ENCODE measurements at places on chromosomes 7 and 10.

- DNase-seq: no peak
These were observed 43.5 kb downstream of the ZMYND11 start for GRCh38 chr10:178723-179122.

- no peak for DNase-seq
These were observed 181.5 kb downstream of the EXOC4 start for GRCh38 chr7:133434246-133434865.

GRCh38 chr10:6186894-6187256 is 15.9 kb upstream of the PFKFB3 start:
- no peak for DNase-seq

DNA sequence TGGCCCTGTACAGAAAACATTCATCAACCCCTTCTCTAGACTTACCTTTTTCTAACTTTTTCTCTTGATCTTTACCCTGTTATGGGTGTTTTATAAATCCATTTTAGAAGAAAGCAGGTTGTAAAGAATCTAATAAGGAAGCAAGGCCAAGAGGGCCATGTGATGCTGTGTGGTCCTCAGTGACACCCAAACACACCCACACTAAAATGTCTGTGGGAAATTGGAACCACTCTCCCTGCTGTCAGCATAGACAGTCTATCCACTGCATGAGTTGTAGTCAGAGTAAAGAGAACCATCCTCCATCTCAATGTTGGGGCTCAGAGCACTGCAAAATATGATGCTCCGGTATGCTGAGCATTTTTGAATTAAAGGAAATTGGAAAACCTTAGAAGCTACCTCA is 235.5 kb downstream of the SKIDA1 start:
- no peak for DNase-seq

DNA sequence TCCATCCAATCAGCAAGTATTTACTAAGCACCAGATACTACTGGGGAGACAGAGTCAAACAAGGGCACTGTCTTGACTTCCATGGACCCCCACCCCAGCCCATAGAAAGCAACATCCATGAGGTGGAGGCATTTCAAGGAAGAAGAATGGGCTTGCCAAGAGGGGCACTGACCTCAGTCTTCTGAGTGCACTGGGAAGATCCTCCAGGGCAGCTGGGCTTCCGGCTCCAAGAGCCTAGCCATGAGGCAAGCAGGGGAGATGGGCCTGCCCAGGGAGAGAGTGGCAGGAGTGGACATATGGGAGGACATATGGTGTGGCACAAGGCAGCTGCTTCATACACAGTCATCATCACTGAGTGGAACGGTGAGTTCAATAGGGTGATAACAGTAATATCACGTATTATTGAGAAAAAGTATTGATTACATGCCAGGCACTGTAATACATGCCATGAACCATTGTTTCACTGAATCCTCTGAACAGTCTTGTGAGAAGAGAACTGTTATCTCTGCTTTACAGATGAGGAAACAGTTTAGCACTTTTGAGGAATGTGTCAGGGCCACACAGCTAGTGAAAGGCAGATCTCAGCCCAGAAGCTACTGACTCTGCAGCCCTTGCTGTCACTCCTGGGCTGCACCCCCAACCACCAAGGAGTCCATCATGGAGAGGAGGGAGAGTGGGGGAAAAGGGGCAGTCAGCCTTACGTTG is 331.7 kb upstream of the ZMIZ1 start:
- no peak for DNase-seq

DNA sequence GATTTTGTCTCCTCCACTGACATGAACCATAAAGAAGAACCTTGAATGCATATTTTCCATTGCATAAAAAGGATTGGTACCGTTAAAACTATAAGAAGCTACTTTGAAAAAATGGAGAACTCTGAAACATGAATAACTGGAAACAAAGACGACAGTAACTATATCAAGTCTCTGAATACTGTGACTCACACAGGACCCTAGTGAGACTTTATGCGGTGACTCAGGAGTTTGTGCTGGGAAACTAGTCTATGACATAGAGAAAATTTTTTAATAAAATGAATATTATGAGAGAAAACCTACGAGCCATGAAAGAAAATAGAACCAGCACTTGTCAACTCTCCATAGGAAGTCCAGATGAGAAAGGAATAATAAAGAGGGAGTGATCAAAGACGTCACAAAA is 339.9 kb upstream of the ADARB2 start:
- DNase-seq: no peak

GRCh38 chr7:70586822-70587221 is 545.1 kb upstream of the GALNT17 start:
- no peak for DNase-seq

GRCh38 chr10:100831742-100832141 is 81.0 kb upstream of the SLF2 start:
- DNase-seq: no peak

DNA sequence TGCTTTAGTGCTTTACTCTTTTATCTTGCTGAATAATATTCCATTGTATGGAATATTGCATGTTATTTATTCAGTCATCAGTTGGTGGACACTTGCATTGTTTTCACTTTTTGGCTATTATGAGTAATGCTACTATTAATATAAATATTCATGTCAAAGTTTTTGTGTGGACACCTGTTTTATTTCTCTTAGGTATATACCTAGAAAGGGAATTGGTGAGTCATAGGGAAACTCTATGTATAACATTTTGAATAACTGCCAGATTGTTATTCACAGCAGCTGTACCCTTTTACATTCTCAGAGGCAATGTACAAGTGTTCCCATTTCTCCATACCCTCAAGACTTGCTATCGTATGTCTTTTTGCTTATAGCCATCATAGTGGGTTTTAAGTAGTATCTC is 268.7 kb downstream of the SEMA3A start:
- no peak for DNase-seq

GRCh38 chr10:117413928-117414618 is 38.8 kb upstream of the PDZD8 start:
- DNase-seq: no peak

GRCh38 chr10:79941585-79942210 is 7.2 kb downstream of the SFTPD start:
- DNase-seq: no peak

DNA sequence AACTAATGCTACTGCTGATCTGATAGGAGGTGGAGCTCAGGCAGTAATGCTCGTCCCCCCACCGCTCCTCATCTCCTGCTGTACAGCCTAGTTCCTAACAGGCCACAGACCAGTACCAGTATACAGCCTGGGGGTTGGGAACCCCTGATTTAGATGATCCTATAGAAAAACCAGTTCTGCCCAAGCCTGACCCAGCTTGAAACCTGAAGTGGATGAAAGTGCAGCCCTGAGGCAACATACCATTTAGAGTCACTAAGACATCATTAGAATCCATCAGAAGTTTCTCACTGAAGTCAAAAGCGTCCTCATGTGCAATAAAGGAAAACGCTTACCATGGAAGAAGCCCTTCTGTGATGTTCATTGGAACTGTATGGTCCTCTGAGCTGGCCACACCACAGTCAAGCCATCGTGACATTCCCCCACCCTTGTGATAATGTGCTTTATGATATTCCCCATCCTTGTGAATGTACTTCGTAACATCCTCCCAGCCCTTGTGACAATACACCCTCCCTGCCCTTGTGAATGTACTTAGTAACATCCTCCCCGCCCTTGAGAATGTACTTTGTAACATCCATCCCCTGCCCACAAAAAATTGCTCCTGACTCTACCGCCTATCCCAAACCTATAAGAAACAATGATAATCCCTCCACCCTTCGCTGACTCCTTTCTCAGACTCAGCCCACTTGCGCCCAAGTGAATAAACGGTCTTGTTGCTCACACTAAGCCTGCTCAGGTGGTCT is 65.9 kb upstream of the HECTD2 start:
- no peak for DNase-seq

- DNase-seq: no peak
These were observed 19.3 kb downstream of the PAPOLB start for GRCh38 chr7:4842319-4843064.

GRCh38 chr7:39075210-39075609 is 97.5 kb downstream of the POU6F2 start:
- DNase-seq: no peak

DNA sequence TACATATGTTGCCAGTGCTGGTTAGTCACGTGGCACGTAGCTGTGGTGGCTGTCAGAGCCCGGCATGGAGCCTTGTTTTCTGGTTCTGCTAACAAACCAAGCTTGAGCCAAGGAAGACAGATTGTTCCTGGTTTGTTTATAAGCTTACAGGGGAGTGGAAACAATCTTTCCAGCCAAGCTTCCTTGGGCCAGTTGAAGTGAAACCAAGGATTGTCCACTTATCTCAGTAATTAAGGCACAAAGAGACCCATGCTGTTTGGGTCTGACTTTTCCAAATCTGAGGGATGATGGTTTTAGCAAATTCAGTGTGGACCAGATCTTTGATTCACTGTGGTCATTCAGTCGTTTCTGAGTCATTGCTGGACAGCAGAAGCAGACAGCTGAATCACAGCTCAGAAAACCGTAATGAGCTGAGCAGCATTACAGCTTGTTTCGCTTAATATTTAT is 297.3 kb upstream of the COBL start:
- no peak for DNase-seq

- no peak for DNase-seq
These were observed 18.0 kb upstream of the SPOCK2 start for GRCh38 chr10:72106154-72106849.

DNA sequence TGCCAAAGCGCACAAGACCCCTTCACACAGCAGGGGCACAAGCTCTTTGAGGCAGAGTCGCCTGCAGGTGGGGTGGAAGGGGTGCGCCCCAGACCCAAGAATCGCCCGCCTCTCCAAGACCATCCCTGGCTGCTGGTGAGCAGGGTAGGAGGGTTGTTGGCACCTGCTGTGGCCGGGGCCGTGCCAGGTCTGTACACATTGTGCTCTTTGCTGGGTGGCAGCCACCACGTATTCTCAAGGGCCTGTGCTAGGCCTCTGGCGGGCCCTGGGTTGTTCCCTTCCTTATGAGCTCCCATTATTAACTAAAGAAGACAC is 84.4 kb downstream of the LHPP start:
- no peak for DNase-seq

GRCh38 chr7:142181211-142181610 is 69.7 kb downstream of the MGAM2 start:
- DNase-seq: no peak

DNA sequence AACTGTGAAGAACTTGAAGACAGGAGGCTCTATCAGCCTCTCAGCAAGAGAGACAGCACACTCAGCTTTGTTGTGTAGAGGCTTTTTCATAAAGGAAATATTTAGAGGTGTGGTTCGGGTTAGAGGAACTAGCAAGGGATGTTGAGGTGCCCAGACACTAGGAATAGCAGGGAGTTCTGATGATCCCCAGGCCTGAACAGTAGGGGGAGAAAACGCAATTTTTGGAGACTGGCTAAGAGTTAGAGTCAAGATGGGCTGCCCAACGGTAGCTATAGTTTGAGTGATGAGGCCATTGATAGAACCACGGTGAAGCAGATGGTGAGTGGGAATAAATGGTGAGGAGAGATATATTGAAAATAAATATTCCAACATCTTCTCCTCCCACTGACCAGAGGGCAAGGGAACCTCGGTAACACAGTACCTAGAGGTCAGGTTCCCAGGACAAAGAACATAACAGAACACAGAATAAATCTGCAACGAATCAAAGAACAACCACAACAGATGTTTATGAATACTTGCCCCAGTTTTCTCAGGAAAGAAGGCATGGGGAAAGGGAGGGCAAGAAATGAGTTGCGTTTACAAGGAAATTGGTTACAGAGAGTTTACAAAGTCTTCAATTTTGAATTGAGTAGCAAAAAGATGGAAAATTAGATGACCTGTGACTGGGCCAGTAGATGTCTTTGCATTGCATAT is 24.2 kb upstream of the BPGM start:
- DNase-seq: no peak

GRCh38 chr7:131955679-131956078 is 399.3 kb upstream of the PODXL start:
- DNase-seq: no peak

DNA sequence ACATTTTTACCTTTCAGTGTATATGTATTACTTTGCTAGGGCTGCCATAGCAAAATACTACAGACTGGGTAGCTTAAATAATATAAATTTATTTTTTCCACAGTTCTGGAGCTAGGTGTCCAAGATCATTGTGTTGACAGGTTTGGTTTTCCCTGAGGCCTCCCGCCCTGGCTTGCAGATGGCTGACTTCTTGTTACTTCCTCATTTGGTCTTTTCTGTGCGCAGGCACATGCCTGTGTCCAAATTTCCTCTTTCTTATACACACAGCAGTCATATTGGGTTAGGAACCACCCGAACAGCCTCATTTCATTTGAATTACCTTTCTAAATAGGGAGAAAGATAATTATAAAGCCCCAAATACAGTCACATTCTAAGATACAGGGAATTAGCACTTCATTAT is 521.6 kb upstream of the SORCS1 start:
- DNase-seq: no peak

DNA sequence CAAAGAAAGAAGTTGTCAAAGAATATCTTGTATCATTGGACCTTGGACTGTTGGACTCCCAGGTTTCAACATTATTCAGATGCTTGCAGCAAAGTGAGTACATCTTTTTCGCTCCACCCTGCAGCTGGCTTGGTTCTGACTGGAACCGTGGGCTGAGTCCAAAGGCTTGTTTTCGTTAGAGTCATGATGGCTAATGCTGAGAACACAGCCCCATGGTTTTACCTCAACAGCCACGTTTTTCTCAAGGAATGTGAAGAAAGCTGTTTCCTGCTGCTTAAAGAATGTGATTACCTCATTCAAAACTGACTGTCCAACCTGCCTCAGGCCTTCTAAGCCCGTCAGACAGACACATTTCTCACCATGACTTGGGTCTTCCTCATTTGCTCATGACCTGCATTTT is 69.5 kb downstream of the STEAP1B start:
- no peak for DNase-seq

DNA sequence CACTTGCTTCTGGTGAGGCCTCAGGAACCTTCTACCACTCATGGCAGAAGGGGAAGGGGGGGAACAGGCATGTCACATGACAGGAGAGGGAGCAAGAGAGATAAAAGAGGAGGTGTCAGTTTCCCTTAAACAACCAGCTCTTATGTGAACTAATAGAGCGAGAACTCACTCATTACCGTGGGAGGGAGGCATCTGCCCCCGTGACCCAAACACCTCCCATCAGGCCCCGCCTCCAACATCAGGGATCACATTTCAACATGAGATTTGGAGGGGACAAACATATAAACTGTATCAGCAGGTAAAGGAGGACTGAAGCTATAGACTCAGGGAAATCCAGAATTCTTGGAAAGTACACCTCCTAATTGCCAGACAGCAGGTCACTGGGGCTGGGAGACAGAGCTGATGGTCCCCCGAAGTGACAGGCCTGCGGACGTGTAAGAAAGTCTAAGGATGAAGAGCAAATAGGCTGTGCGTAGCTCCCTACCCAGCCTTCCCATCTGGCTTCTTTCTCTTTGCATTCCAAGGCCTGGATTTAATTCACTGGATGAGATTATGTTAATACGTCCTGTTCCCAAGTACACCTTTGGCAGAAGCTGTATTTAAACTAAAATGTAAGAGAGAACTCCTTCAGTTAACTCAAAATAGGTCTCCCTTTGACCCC is 186.7 kb upstream of the LYZL2 start:
- DNase-seq: no peak

DNA sequence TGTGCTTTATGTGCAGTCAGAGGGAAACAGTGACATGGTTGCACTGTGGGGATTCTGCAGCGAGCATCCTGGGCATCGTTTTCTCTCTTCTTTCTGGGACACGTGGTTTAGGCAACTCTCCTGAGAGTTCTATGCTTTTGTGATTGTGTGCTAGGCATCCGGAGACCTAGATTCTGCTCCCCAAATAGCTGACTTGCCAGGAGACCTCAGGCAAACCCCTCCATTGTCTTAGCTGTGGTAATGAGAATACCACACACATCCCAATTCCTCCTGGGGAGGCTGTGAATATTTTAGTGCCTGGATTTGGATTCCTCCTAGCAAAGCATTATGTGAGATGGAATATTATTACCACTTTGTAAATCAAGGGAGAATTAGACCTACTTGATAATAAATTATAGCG is 611.9 kb upstream of the C7orf33 start:
- no peak for DNase-seq

Data from T-helper 1 cell (primary cell).